ENCODE measurements at places on chromosomes 12 and 14.

DNA sequence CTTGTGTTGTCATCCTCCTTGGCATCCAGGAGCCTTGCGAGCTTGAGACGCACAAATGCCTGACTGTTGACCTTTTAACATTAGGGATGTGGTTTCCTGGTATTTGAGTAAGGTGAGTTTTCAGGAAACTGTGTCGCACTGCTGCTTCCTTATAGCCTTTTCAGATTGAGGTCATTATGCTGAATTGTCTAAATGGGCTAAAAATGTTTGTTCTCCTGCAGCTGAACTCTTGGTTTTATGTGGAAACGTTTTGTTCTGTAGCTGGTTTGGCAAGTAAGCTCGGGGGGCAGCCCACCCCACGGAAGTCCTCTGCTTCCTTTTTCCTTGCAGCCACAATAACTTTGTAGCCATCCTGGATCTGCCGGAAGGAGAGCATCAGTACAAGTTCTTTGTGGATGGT, 5.7 kb downstream of the PRKAB1 start:
- DNase-seq: no peak

DNA sequence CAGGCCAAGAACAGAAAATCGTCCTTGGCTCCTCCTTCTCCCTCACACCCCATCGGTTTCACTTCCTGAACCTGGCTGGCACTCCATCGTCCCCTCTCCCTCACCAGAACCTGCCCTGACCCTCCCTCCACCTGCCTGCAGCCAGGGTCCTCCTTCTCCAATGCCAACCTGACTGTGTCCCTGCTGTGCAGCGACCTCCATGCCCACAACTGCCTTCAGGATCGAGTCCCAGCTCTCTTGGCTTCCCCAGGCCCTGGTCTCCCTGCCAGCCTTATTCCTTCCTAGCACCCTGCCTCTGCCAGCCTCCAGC, 19.8 kb downstream of the HVCN1 start:
- DNase-seq: no peak

GRCh38 chr12:70466753-70467152, 100.7 kb downstream of the KCNMB4 start:
- no peak for DNase-seq

GRCh38 chr12:122687086-122687485, 16.1 kb downstream of the HCAR2 start:
- DNase-seq: no peak

- DNase-seq: no peak
Observed at GRCh38 chr14:102103062-102103695, 16.3 kb upstream of the HSP90AA1 start.
